Activated T-cell treated with anti-CD3 and anti-CD28 coated beads for 1 hour (primary cell): ENCODE measurements at places on chromosomes 2 and 18.

DNA sequence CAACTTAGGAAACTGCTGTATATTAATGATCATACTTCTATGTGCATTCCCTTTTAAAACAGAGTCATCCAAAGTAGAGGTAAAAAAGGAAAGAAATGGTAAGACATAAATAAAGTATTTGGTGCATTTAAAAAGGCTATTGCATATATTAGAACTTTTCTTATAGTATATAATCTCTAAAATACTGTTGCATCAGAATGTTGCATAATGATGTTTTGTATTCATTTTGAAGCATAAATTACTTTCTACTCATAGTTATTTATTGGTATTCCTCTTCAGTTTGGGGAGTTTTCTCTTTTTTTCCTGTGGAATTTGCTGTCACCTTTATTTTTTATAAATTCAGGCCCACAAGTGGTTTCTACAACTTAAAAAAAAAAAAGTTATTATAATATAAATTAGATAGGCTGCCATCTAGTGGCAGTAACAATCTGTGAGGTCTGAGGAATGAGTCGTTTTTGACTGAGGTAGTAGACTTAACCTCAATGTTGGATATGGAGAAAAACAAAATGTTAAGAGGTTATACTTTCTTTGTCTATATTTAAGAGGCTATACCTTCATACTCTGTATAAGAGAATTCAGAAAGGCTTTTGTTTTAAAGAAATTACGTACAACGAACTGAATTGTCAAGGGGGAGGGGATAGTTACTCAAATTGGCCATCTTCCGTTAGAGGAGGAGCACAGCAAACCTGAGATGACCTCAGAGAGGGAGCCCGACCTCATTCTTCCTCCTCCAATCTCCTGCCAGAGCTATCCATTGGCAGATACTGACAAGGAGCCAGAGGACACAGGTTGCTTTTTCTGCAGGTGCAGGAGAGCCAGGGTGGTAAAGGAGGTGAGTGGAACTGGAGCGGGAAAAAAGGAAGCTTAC lies 23.8 kb downstream of the ANKAR start:
- DNase-seq: no peak

GRCh38 chr2:9201185-9201891 lies 5.3 kb upstream of the ASAP2 start:
- no peak for DNase-seq

DNA sequence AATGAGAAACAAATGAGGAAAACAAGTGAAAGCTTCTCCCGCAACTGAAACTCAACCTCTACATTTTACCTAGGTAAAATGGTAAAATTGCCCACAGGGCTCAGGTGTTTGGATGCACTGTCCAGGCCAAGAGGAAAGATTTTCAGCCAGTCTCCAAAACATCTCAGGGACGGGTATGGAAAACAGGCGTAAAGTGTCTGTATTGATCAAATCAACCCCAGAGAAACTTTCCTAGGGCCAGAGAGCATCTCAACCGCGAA lies 361 bp upstream of the HAT1 start:
- DNase-seq: no peak

- peak; percentile 30 for DNase-seq
These were observed 1.4 kb downstream of the NEDD4L start for GRCh38 chr18:58045242-58046092.

- no peak for DNase-seq
These were observed 1.4 kb upstream of the ANKRD39 start for GRCh38 chr2:96859099-96859649.

DNA sequence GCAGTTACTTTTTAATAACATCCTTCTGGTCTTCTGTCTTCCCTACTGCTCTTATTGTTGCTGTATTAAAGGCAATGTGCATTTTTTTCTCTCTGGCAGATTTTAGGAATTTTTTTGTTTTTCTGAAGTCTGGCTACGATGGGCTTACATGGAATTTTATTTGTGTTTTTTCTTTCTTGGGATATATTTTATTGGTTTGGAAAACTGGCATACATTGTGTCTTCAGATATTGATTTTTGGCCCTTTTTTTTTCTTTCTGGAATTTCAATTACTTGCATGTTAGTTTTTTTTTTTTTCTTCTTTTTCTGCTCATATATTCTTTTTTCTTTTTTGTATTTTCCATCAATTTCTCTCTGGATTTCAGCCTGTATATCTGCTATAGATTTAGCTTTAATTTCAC lies 442.1 kb upstream of the TRIB2 start:
- DNase-seq: no peak

DNA sequence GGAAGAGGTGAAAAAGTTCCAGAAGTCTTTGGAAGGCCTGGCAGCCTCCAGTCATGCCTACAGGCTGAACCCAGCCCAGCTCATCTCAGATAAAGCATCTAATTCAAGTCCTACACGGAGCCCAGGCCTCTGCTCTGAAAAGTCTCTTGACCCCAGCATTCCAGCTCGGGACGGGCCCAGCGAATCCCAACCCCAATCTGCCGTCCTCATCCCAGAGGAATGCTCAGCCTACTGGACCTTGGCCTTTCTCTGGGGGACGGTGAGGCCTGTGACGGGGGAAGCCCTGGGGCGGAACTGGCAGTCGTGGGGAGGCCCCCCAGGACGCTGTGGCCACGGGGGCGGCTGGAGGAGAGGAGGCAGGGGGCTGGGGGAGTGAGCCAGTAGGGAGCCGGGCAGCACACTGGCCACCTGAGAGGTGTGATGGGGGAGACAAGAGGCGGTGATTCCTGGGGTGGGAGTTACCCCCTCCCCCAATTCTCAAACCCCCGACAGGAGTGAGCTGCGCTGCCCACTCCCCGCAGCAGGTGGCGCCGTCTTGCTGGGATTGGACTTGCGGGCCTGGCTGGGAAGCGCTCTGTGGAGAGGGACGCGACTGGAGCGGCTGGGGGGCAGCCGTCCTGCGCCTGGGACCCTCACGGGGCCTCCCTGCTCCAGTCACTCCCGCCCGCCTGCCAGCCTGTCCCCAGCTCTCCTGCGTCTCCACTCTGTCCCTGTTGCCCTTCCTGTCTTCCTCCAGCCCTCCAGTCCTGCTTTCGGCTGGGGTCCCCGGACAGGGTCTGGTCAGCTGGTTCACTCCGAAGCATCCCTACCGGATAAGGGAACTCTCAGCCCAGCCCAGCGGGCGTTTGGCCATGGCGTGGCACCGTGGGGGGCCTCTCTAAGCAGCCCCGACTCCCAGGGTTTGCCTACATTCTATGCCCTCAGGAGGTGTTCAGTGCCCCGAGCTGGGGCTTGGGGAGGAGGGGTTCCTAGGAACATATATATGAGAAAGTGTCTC lies 182.6 kb upstream of the HAAO start:
- DNase-seq: peak; percentile 52

DNA sequence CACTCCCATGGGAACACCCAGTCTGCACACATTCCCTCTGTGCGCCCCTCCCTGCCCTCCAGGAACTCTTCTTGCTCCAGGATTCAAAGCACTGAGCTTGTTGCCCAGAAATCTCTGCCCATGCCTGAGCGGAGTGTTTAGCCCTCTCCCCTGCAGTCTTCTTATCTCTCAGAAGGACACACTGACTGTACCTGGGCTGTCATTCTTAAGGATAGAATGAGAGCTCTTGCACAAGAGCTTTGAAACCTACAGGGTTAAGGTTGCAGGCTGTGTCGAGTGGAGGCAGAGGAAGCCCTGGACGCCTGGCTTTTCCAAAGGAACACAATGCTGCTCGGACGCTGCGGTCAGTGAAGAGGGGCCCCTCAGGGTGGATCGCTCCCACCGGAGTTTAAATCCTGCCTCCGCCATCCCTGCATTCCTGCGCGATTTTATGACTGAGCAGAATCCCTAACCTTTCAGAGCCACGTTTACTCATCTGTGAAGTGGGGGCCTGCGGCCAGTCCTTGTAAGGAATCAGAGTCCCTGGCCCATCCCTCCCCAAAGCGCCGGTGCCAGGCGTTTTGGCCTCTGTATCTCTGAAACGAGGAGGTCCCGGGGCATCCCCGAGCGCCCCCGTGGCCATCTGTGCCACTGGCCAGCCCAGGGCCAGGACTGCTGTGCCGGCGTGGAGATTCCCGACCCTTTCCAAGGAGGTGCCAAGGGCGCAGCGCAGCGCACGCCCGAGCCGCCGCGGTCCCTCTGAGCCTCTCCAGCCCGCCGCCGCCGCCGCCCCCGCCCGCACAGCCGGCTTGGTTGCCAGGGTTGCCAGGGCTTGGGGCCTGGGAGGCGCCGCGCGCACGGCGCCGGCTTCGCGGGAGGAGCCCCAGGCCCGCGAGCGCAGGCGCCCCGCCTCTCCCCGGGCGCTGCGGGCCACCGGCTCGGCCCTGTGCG lies 58.9 kb downstream of the FAM168B start:
- DNase-seq: no peak

DNA sequence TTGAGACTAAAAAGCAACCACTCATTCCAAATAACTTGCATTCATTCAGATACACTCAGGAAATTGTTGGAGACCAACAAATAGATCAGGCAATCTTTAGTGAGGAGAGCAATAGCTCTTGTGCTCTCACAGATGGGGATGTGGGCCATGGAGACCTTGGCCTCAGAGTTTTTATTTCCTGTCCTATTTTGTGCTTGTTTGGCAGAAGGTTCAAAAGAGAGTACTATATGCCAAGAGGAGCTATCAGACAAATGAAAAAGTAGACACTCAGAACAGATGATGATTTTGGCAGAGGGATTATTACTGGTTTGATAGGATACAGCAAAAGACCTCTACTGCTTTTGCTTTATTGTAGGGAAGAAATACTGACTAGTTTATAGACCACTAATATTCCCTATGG lies 230.2 kb downstream of the KCNE4 start:
- no peak for DNase-seq

DNA sequence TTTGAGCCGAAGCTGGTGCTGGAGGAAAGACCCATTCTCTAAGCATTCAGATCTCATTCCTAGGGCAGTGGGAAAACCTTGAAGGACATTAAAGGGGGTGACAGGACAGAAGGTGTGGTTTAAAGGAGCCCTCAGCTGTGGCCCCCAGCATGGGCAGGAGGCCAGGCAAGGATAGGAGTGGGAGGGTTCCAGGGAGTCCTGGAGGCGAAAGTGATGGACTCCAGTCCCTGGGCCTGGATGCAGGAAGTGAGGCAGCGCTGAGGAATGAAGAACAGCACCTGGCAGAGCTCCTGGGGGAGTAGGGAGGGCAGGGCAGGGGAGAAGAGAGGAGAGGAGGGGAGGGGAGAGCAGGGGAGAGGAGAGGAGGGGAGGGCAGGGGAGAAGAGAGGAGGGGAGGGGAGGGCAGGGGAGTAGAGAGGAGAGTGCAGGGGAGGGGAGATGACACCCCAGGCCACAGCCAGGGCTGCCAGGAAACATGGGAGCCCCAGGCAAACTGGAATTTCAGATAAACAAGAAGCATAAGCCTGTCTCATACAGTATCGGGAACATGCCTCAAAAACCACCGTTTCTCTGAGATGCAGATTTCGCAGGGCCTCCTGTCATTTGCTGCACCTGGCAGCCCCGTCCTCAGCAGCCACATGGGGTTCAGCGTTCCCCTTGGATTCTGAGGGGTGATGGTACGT lies 5.7 kb downstream of the RAMP1 start:
- DNase-seq: no peak

GRCh38 chr18:36406805-36407204 lies 109.3 kb downstream of the FHOD3 start:
- no peak for DNase-seq

- no peak for DNase-seq
These were observed 614.4 kb upstream of the TMEFF2 start for GRCh38 chr2:192809173-192809572.

GRCh38 chr2:71513096-71513495 lies 59.7 kb downstream of the DYSF start:
- no peak for DNase-seq

GRCh38 chr2:53422979-53423378 lies 344.6 kb upstream of the CHAC2 start:
- no peak for DNase-seq
